Kidney tubule cell (primary cell): ENCODE measurements at places on chromosomes 16 and 17.

- peak; percentile 55 for DNase-seq
These were observed 957 bp downstream of the OXLD1 start for GRCh38 chr17:81665205-81666091.

- no peak for DNase-seq
These were observed 22.5 kb downstream of the WWP2 start for GRCh38 chr16:69784586-69784985.

DNA sequence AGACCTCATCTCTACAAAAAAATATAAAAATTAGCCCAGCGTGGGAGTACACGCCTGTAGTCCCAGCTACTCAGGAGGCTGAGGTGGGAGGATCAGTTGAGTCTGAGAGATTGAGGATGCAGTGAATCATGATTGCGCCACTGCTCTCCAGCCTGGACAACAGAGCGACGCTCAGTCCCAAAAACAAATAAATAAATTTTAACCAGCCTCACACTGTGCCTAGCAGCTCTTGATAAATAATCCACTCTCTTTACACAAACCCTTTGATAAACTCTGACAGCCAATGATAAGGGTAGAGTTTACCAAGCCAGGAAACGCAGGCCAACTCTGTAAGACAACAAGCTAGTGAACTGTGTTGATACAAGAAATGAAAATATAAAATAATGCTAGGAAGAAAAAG, 32.7 kb downstream of the LITAF start:
- DNase-seq, result no peak

GRCh38 chr17:4987767-4988567, 492 bp upstream of the CAMTA2 start:
- no peak for DNase-seq

DNA sequence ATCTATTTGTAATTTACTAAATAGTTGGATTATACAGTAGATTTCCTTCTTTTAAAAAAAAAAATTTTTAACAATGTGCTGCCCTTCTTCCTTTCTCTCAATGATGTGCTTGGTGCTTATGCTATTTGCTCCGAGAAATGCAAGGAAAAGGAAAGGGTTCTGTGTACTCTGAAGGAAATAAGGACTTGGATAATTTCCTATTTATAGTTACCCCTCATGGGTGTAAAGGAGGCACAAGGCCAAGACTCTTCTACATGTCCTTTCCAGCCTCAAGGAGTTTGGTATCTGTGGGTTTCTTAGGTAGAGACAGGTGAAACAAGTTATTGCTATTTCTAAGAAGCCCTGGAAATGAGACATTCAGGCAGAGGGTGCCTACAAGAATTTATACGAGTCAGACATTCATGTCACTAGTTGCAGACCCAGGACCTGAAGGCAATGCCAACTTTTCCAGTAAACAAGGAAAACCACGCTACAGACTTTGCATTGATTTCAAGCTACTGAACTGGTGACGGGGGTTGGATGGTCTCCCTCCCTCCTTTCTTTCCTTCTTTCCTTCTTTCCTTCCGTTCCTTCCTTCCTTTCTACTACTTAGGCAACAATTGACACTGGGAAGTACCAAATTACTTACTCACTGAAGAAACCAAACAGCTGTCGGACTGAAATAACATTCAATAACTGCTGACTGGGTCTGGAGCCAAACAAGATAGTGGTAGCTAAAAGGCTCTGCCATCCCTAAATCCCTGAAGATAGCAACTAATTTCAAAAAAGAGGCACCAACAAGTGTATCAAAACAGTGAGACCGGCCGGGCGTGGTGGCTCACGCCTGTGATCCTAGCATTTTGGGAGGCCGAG, 33.8 kb upstream of the GHDC start:
- peak; percentile 43 for DNase-seq

DNA sequence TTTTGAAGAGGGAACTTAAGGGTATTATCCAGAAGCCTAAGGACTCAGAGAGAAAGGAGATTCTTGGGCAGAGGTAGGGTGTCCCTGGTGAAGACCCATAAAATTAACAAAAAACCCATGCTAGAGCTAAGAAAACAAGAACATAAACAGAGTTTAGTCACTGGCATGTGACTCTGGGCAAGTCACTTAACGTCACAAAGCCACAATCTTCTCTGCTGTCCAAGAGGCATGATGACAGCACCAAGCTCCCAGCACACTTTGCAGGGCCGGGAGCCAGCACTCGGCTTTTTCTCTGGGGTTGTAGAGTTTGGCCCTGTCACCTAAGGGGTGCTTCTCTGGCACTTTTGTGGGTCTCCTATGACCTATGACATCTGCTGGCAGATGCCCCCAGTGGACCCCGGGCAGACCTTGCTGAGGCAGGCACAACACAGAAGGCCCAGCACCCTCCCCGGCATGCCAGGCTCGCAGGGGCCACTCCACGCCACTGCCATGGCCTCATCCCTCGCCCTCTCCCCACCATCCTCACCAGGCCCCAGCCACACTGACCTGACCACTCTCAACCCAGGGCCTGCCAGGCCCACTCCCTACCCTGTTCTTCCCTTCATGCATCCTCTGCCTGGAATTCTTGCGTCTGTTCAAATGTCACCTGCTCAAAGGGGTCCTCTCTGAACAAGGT, 69.8 kb downstream of the DYNLRB2 start:
- no peak for DNase-seq

GRCh38 chr16:2190659-2191445, 5.6 kb downstream of the CASKIN1 start:
- DNase-seq, result no peak

GRCh38 chr16:87012954-87013938, 303.9 kb downstream of the C16orf95 start:
- no peak for DNase-seq

GRCh38 chr16:74830648-74831047, 56.0 kb upstream of the FA2H start:
- DNase-seq, result no peak

GRCh38 chr17:162689-163088, 18.8 kb downstream of the DOC2B start:
- no peak for DNase-seq

DNA sequence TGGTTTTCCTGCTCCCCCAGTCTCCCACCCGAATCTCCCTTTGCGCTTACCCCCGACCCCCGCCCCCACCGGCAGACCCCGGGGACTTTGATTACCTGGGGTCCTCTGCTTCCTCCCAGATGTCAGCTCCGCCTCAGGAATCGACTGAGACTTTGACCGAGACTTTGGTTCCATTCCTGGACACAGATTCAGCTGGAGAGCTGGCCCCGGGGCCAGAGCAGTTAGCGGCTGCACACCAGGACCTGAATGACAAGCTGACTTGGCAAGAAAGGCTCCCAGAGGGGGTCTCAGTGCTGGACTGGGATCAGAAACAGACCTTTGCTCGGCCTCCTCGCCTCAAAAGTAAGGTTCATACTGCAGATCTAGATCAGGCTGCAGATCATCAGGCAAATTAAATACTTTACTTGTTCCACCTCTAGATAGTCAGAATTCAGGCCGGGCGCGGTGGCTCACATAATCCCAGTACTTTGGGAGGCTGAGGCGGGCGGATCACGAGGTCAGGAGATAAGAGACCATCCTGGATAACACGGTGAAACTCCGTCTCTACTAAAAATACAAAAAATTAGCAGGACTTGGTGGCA, 60.3 kb upstream of the FBXO47 start:
- no peak for DNase-seq

DNA sequence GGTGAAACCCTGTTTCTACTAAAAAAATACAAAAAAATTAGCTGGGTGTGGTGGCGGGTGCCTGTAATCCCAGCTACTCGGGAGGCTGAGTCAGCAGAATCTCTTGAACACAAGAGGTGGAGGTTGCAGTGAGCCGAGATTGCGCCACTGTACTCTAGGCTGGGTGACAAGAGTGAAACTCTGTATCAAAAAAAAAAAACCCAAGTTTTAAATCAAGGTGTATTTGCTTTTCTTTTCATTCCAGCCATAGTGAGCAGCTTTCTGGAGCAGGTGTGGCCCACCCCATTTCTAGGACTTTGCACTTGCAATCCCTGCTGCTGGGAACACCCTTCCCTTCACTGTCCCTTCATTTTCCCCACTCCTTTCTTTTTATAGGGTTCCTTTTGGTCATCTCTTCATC, 28.8 kb downstream of the TMEM238L start:
- DNase-seq, result no peak

- peak; percentile 85 for DNase-seq
These were observed 124.1 kb upstream of the TNRC6C start for GRCh38 chr17:77834170-77835115.

- DNase-seq, result no peak
These were observed 15.3 kb downstream of the HSD11B2 start for GRCh38 chr16:67445913-67446907.

DNA sequence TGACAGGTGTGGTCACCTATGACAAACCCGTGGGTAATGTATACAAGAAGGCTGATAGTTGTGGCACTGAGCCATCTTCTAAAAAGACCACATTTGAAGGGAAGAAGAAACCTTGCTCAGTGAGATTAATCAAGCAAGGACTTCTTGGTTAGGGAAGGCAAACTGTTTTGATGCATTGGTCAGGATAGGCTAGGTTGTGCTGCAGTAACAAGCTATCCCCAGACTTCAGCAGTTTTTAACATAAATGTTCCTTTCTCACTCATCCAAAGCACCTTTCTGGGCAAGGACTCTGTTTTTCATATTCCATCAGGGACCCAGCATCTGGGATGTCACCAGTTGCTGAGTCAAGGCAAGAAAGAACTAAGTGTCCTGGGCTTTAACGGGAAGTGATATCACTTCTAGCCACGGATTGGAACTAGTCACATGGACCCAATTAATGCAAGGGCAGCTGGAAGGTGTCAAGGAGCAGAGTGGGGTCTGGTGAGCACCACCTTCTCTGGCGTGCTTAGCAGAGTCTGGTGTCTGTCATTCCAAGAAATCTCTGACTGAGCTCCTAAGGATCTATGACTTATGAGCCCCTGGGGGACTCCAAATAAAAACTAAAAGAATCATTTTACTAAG, 52.0 kb upstream of the CCL2 start:
- DNase-seq, result no peak

- DNase-seq, result no peak
These were observed 112.0 kb downstream of the LITAF start for GRCh38 chr16:11474617-11475291.

DNA sequence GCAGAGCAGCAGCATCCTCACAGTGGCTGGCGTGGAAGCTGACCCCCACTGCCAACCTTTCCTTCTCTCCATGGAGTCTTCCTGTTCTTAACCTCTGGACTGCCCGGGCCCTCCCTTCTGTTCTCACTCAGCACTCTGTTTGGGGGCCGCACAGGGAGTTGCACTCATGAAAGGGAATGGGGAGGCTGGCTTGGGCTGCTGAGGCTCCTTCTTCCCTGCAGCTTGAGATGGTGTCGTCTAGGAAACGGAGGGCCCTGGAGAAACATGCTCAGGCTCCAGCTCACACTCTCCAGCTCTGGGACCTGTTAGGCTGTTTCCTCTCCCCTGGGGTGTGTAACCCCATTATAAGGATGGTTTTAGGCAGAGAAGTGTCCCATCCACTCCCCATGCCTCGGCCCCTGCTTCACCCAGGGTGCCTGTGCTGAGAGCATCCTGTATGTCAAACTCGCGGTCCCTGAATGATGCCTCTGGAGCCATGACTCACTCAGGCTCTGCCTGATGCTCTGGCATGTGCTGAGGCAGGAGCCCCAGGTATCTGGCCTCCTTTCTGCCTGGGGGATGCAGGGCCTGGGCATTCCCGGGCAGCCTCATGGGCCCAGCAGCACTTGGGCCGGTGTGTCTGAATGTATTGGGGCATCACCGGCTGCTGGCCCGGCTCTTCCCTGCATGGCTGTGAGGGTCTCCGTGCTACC, 18.9 kb downstream of the TMEM94 start:
- DNase-seq, result peak; percentile 36

DNA sequence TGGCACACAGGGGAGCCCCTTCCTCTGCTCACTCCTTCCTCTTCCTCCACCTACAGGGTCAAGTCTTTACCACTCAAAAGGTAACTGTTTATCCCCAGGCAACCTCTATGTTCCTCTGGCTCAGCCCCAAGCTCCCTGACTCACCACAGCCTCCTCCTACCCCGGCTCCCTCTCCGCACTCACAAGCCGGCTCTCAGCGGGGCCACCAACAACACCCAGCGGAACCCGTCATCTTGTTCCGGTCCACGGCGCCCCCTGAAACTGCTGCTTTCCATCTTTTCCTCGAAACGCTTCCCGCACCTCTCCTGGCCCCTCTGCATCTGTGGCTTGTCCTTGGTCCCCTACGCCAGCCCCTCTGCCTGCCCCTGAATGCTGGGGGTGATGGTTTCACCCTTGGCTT, 58.4 kb downstream of the NXN start:
- DNase-seq, result no peak

DNA sequence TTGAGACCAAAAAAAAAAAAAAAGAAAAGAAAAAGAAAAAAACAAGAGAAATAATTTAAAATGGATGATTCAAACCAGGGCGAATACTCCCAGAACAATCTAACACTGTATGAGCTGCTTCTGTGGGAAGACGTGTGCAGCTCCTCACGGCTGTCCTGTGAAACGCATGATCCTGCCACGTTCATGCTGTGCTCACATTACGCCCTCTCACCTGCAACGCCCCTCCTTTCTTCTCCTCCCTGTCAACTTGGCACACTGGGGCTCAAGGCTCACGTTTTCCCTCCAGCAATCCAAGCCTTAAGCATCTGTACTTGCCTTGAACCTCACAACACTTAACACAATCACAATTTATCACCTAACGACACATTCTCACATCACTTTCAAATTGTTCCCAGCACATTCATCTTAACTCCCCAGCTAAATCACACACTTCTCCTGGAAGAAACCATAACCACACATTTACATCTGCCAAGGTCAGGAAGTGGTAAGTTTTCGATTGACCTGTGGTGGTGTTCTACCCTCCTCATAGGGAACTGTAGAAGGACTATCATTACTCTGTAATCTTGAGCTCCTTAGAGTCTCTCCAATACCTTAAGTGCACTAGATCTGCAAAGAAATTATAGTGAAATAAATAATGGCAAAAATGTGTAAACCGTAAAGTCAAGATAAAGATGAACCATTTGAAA, 29.1 kb downstream of the MBTPS1 start:
- no peak for DNase-seq

GRCh38 chr16:75593308-75593707, 27.1 kb downstream of the GABARAPL2 start:
- DNase-seq, result no peak

DNA sequence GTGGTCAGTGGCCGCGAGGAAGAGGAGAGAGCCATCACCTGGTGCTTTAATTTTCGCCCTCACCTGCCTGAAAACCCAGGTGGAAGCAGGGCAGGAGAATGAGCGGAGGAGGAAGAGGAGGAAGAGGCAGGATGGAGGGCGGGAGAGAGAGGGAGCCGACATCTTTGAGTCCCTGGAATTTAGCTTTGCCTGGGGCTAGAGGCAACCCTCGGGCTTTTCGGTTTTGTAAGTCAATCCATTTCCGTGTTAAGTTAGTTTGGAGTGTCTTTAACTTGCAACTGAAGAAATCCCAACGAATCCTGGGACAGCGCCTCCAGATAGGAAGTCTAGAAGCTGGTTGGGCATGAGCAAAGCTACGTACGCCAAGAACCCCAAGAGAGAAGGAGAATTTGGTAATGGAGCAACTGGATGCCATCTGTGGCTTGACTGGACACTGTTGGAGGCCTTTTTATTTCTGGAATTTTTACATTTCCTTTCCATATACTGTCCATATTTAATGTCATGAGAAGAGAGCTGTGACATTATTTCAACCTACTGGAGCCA, 36.9 kb upstream of the ATP2A3 start:
- no peak for DNase-seq
